Pancreas (tissue), 10 donors: ENCODE measurements at places on chromosomes 11 and 22. TPM values are rescaled to one million over a fixed set of nuclear protein-coding genes. Genes with fewer than 3 reads are reported as not detected.

Gene EXPH5
- total RNA-seq = 5.7 TPM

Gene MPZL2
- 18.9 TPM for total RNA-seq

Gene UBQLNL
- 0.53 TPM for total RNA-seq

Gene PRSS23
- total RNA-seq = 14.0 TPM

Gene PRODH
- 0.66 TPM for total RNA-seq

DNA sequence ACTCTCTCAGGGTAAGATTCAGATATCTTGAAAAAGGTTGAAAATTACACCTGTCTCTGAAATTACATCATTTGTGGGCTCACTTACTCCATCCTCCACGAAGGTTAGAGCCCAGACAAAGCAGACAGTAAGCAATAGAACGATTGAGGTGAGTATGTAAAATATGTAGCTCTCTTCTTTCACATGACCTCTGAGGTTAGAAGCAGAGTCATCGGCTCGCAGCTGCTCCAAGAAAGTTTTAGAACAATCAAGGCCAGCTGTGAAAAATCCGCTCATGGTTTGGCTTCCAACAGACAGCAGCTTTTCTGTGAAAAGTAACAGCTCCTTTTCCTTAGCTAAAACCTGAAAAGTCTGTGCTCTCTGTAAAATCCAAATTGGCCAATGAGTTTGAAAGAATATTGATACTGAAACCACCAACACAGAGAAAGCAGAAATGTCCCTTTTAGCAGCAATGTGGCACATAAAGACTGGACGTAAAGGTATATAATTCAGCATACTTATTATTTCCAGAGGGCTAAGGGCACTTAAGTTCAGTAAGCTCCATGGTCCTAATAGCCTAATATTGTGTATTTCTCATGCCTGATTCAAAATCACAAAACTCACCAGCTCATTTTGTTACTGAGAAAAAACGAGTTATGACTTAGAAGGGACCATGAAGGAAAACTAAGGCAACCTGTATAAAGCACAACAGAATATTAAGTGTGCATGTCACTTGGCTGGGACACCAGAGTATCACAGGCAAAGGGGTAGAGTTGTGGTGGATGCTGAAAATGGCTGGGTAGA is 78.2 kb downstream of the FAM76B start:
- no peaks in the 10 kb centered on the region for H3K36me3 ChIP-seq
- H3K4me1 ChIP-seq = no peaks in the 10 kb centered on the region
- no peak overlapping the region for H3K27ac ChIP-seq
- DNase-seq = no peak
- H3K4me3 ChIP-seq = no peak overlapping the region

DNA sequence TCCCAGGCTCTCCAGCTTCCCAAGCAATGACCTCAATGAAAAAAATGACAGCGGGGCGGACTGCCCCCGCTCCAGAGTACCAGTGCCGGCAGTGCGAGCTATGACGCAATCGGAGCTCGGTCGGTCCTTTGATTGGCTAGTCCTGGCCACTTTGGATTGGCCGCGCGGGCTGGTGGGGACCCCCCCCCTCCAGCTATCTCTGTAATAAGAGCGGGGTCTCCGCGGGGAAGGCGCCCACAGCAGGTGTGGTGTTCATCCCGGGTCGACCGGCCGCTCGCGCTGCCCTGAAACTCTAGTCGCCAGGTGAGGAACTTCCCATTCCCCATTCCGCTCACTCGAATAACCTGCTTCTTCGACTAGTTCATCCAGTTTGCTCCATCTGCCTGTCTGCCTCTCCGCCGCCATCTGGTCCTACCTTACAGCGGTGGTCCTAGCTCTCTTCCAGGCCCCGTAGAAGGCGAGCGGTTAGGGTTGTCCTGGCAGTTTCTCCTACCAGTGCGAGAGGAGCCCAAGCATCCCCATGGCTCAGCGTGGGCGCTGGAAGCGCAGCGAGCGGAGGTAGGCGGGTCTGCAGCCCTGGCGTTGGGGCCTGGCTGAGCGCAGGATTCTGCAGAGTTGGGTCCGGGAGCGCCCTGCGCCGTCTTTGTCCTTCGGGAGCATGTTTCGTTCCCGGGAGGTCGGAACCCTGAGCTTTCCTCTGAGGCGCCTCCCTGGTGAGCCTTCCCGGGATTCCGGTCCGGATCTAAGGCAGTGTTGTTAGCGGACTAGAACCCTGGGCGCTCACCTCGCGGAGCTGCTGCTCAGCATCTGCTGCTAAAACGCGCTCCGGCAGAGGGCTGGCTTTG is at the start of gene CALCB:
Gene CALCB, plus strand, starts transcription at position 233 of the 845 bp plus-strand sequence. CDS start 1,126 bp downstream, outside the sequence.
- H3K4me3 ChIP-seq = peak within 1 kb of the TSS; percentile 0
- no peaks in the 10 kb centered on the region for H3K4me1 ChIP-seq
- no peak within 1 kb of the TSS for H3K27ac ChIP-seq
- H3K36me3 ChIP-seq = no peaks in the 10 kb centered on the region
- peak; percentile 18 for DNase-seq

DNA sequence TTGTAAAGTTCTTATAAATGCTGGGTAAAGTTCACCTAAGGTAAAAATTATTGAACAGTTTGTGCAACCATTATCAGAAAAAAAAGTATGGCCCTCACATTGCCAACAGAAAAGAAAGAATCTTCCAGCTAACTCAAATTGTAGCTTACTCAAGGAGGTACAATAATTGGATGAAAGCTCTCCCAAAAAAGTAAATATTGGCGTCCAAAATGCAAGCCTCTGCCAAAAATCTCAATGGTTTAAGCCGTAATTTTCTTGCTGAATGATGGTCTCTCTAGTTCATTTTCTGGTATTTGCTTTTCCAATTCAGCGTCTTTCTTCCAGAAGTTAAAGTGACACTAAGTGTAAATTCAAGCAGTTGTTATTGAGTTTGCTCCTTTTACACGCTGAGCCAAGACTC is 727.3 kb downstream of the LRRC4C start:
- H3K27me3 ChIP-seq = no peaks in the 10 kb centered on the region
- no peak overlapping the region for H3K4me3 ChIP-seq
- DNase-seq = no peak
- H3K27ac ChIP-seq = no peak overlapping the region
- H3K36me3 ChIP-seq = no peaks in the 10 kb centered on the region

DNA sequence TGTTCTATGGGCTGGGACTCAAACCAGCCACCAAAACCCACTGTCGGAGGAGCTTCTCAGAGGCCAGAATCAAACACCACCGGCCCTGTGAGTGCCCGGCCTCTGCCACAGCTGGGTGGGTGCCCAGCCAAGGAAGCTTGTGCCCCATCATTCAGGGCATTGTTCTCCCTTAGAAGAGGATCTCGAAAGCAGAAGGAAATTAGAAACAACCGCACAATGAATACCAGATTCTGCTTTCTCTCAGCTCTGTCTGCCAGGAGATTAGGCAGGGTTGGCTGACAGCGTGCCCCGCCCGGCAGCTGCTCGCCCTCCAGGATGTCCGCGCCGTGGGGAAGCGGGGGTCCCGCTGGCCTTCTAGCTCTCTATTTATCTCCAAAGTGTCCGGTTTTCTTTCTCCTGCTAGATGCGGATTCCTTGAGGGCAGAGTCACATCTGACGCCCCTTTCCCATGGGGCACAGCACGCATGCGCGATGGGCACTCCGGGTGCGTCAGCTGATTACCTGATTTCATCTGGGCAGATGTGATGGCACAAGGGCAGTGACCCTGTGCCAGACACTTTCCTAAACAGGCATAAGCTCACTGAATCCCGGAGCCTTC is 25.5 kb downstream of the SCGB1A1 start:
- no peaks in the 10 kb centered on the region for H3K4me1 ChIP-seq
- peak overlapping the region; percentile 23 for H3K27ac ChIP-seq
- H3K36me3 ChIP-seq = no peaks in the 10 kb centered on the region
- no peak overlapping the region for H3K4me3 ChIP-seq
- peak; percentile 65 for DNase-seq

DNA sequence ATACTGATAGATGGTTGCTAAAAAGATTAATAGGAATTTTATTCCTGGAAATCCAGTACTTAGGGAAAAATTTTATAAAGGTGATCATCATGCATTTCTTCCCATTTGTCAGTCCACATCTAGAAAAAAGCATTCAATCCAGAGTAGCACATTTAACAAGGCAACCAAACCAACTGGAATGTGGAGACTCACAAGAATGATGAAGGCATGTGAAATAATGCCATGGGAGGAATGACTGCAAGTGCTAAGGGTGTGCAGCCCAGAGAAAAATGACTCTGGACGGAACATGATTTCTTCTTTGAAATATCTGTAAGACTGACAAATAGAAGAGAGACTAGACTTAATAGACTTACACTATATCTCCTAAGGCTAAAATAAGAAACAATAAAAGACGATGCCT is 33.8 kb downstream of the BLID start:
- H3K27ac ChIP-seq = no peak overlapping the region
- H3K27me3 ChIP-seq = no peaks in the 10 kb centered on the region
- no peaks in the 10 kb centered on the region for H3K4me1 ChIP-seq
- no peaks in the 10 kb centered on the region for H3K36me3 ChIP-seq
- DNase-seq = no peak
- H3K4me3 ChIP-seq = no peak overlapping the region

- no peak overlapping the region for H3K27ac ChIP-seq
- H3K36me3 ChIP-seq = no peaks in the 10 kb centered on the region
- no peak overlapping the region for H3K4me3 ChIP-seq
- no peaks in the 10 kb centered on the region for H3K27me3 ChIP-seq
Observed at GRCh38 chr11:77174559-77174958, 46.5 kb downstream of the MYO7A start.

DNA sequence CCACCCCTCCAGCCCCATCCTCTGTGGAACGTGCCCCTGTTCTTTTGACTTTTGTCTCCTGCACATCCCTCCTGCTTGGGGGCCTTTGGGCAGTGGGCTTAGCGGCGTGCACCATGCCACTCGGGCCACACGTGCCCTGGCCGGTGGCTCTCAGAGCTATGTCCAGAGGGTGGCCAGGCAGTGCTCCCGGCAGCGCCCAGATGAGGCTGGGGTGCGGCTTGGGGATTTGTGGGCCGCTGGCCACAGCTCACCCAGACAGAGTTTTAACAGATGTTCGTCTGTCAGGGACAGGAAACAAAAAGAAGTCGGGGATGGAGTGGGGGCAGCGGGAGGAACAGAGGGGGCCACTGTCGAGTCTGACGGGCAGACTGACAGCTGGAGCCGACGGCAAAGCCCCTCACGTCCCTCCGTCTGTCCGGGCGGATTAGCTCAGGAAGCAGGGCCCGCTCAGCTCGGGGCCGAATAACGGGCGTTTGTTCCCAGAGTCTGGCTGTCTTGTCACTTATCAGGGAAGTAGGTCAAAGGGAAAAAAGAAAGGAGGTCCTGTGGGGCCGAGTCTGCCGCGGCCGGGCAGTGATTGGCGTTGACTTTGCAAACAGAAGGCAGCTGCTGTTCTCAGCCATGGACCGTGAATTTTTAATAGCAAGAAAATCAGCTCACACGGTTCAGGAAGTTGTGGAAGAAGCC is 61.6 kb downstream of the LRP5 start:
- H3K4me1 ChIP-seq = peaks cover 17% of the 10 kb centered on the region
- H3K4me3 ChIP-seq = no peak overlapping the region
- H3K27me3 ChIP-seq = no peaks in the 10 kb centered on the region
- peak; percentile 52 for DNase-seq

DNA sequence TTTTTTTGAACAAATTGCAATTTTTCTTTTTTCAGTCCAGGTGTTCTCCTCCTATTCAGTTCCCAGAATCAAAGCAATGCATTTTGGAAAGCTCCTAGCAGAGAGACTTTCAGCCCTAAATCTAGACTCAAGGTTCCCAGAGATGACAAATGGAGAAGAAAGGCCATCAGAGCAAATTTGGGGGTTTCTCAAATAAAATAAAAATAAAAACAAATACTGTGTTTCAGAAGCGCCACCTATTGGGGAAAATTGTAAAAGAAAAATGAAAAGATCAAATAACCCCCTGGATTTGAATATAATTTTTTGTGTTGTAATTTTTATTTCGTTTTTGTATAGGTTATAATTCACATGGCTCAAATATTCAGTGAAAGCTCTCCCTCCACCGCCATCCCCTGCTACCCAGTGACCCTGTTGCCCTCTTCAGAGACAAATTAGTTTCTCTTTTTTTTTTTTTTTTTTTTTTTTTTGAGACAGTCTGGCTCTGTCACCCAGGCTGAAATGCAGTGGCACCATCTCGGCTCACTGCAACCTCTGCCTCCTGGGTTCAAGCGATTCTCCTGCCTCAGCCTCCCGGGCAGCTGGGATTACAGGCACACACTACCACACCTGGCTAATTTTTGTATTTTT is 6.2 kb upstream of the UBE4A start:
- H3K4me1 ChIP-seq = no peaks in the 10 kb centered on the region
- no peak overlapping the region for H3K4me3 ChIP-seq
- no peak overlapping the region for H3K27ac ChIP-seq
- H3K27me3 ChIP-seq = no peaks in the 10 kb centered on the region
- no peak for DNase-seq
- H3K36me3 ChIP-seq = no peaks in the 10 kb centered on the region

- H3K27ac ChIP-seq = no peak overlapping the region
- no peak overlapping the region for H3K4me3 ChIP-seq
- H3K4me1 ChIP-seq = no peaks in the 10 kb centered on the region
- no peak for DNase-seq
- no peaks in the 10 kb centered on the region for H3K27me3 ChIP-seq
- peaks cover 15% of the 10 kb centered on the region for H3K36me3 ChIP-seq
Observed at GRCh38 chr11:64204080-64204440, 2.5 kb upstream of the FERMT3 start.

DNA sequence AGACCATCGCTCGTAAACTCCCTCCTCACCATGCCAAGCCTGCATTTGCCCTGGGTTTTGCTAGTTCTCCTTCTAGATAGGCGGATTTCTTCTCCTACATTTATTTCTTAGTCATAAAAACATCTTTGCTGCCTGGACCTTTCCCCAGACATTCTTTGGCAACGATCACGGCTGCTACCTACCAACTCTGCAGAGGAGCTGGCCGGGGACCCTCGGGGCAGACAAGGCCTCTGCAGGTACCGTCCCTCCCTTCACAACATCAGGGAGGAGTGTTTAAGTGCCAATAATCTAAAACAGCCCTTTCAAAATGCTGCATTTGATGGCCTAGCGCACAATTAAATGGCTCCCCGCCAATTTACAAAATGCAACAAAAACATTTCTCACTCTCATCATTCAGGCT is 34.4 kb downstream of the BRD1 start:
- no peaks in the 10 kb centered on the region for H3K36me3 ChIP-seq
- H3K4me3 ChIP-seq = no peak overlapping the region
- H3K27ac ChIP-seq = no peak overlapping the region
- H3K27me3 ChIP-seq = no peaks in the 10 kb centered on the region
- no peak for DNase-seq

DNA sequence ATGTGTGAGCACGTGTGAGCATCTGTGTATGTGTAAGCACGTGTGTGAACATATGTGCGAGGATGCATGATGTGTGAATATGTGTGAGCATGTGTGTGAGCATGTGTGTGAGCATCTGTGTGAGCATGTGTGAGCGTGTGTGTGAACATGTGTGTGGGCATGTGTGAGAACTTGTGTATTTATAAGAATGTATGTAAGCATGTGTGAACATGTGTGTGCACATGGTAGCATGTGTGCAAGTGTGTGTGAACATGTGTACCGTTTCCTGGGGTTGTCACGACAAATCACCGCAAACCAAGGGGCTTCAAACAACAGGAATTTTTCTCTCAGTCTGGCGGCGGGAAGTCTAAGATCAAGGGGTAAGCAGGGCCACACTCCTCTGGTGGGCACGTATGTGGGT is 238.3 kb downstream of the CTTN start:
- no peak for DNase-seq
- no peaks in the 10 kb centered on the region for H3K4me1 ChIP-seq
- H3K36me3 ChIP-seq = no peaks in the 10 kb centered on the region

GRCh38 chr11:130523609-130524008 is 75.2 kb downstream of the ADAMTS15 start:
- DNase-seq = no peak
- no peak overlapping the region for H3K27ac ChIP-seq
- H3K4me1 ChIP-seq = peaks cover 14% of the 10 kb centered on the region
- no peaks in the 10 kb centered on the region for H3K36me3 ChIP-seq
